CD8-positive, alpha-beta memory T cell (primary cell): ENCODE measurements at places on chromosomes 11 and 22.

GRCh38 chr11:113514856-113515255 is 39.7 kb upstream of the DRD2 start:
- DNase-seq: no peak

DNA sequence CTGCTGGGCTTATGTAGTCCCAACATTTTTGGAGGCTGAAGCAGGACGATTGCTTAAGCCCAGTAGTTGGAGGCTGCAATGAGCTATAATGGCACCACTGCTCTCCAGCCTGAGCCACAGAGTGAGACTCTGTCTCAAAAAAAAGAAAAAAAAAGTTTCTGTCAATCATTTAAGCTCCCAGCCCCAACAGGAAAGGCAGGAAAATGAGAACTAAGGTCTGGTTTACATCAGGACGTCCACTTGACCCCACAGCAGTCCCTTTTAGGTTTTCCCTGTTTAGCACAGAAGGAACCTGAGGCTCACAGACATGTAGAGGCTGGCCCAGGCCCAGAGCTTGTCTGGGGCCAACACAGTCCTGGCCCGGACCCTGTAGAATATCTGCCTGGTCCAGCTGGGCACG is 9.2 kb upstream of the TTLL1 start:
- no peak for DNase-seq

GRCh38 chr11:127395034-127395433 is 394.5 kb upstream of the KIRREL3 start:
- no peak for DNase-seq

DNA sequence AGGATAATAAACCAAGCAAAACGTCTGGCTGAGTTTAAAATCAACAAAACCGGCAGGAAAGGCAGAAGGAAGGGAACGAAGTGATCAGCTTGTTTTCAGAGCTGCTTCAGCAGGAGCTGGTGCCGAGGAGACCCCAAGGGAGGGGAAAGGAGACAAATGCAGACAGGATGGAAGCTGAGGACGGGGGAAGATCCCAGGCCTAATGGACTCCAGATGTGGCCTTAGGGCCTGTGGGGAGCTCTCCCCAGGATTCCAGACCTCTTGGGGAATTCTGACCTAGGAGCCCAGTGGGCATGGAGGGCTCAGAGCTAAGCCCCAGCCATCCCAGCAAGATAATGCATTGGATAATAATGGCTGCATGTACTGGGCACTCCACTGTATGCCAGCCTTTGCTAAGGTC is 211.4 kb upstream of the NARS2 start:
- DNase-seq: no peak

DNA sequence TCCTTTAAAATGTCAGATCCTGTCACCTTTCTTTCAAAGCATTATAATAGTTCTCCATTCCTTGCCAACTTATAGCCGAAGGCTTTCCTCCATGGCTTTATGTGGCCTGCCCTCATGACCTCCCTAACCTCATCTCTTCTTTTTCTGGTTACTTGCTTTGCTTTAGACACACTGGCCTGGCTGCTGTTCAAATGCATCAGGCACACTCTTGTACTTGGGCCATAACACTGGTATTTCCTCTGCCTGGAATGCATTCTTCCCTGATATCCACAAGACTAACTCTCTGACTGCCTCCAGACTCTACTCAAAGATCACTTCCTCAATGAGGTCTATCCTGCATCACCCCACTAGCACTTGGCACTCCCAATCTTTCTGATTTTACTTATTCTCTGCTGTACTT is 710.3 kb downstream of the KCNA4 start:
- no peak for DNase-seq

DNA sequence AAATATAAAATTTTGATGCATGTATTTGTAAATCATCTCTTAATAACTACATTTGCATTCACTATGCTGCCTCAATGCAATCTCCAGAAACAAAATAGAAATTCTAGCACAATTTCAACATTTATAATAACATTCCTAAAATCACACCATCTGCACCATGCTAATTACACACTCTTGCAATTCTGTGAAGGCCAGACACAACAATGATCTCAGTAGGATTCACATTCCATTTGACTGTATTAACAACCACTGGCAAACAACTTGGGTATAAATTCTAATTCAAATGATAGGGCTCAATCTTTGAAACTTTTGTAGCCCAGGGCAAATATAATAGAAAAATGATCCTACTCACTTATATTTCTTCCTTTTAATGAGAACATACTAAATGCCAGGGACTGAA is 25.9 kb downstream of the RAB6A start:
- no peak for DNase-seq

GRCh38 chr11:132142554-132142953 is 772.1 kb downstream of the NTM start:
- no peak for DNase-seq
